ENCODE measurements at places on chromosomes 2 and 18.
A peak's percentile ranks its signal among the peaks of the same experiment; 100 is the strongest.

DNA sequence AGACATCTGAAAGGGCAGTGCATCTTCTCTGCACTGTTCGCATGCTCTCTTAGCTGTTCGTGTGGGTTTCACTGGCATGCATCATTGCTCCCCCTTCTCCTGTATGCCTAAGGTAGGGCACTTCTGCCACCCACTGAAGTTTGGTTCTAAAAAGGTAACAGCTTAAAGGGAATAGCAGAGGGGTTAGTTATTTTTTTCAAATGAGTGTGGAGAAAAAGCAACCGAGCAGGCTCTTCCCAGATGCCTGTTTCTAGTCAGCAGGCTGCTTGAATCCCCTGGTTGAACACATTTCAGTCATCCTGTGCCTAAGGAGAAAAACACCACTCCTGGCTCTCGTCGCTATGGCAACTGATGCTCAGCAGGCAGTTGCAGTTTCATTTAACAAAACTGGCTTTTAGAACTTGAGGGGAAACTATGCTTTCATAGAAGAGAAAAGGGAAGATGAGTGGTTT is 69.8 kb upstream of the GALNT3 start:
- no peak for DNase-seq

- no peak for DNase-seq
These were observed 9.2 kb upstream of the ERMN start for GRCh38 chr2:157334797-157335196.

DNA sequence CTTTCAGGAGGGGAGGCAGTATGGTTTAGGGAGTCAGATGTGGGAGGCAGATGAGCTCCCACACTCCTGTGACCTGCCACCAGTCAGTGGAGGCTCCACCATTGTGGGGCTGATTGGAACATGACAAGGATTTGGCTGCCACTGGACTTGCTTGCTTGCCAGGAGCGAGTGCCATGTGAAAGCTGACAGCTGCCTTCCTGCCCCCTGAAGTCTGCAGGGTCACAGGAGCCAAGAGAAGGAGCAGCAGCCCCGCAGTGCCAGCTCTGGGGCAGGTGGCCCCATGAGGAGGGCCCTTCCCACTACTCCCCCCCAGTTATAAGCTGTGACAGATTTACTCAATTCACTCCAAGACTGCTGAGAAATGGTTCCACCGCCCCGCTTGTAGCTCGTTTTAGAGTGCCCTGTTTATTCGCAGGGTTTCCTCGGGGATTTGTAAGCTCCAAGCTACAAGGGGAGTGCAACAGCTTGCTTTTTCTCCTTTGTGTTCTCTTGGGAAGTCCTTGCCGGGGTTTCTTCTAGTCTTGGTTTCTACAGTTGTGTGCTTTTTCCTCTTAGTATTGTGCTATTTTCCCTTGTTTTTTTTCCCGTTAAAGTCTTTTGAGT is 414.3 kb downstream of the MEIS1 start:
- DNase-seq, result no peak

- peak; percentile 97 for DNase-seq
These were observed 191.2 kb upstream of the NABP1 start for GRCh38 chr2:191486584-191487320.

GRCh38 chr18:22228976-22229375 is 59.6 kb downstream of the GATA6 start:
- no peak for DNase-seq

- no peak for DNase-seq
These were observed 123.4 kb upstream of the EPC2 start for GRCh38 chr2:148521181-148521580.

- no peak for DNase-seq
These were observed 180.2 kb upstream of the TWIST2 start for GRCh38 chr2:238667639-238668038.

DNA sequence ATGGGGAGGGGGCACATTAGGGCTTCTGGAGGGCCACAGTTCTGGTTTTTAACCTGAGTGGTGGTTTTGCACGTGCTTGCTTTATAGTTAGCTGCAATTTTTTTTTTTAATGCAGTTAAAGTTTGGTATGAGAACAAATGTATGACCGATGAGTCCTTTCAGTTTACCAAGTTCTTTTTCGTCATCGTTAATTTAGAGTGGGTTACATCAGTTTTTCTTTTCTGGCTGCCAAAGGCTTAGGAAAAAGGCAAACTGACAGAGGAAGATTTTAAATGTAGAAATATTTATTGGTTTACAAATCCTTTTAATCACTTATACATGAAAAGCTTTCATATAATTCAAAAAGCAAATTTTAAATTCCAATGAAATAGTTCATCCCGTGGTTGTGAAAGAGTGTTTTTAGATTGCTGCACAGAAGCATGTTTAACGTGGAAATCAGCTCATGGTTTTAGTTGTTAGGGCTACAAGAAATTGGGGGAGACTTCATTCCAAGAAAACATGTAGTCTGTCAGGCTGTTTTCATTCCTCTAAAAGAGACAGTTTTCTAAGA is 82.9 kb downstream of the MSH2 start:
- DNase-seq, result peak; percentile 29

DNA sequence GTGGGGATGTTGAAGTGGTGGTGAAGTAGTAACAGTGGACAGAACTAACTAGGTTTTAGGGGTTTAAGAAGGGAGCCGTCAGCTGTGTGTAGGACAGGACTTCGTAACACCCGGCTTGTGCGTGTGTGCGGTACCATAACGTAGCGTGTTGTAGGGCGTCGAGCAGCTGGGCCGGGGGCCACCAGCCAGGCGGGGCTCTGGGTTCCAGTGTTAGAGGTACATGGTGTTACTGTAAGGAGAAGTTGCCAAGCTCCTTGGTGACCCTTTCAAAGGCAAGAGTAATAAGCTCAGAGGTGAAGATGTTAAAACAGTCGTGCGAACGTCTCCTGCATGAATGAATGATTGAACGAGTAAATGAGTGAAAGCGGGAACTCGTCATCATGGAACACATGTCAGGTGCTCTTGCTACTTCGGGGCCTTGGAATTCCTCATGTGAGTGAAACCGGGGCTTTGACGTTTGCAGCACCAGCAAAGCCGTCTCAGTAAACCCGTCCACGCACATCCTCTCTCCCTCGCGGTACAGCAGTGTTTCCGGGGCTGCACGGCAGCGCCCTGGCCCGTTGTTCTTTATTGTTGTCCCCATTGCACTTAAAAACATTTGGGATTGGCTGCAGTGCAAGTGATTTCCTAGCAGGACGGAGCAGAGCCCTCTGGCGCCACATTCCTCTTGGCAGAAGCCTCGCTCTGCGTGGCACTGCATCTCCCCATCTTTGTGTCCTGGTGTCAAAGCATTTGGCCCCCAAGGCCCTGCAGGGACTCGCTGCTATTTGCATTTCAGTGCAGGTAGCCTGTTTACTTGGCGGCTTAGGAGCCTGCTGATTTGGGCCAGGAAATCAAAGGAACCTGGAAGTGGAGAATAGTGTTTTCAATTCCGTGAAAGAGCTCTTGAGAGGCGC is 115.0 kb downstream of the GBX2 start:
- DNase-seq, result no peak

GRCh38 chr2:240413813-240414429 is 21.5 kb upstream of the GPC1 start:
- no peak for DNase-seq

- no peak for DNase-seq
These were observed 54.4 kb downstream of the DOK6 start for GRCh38 chr18:69455125-69455524.

DNA sequence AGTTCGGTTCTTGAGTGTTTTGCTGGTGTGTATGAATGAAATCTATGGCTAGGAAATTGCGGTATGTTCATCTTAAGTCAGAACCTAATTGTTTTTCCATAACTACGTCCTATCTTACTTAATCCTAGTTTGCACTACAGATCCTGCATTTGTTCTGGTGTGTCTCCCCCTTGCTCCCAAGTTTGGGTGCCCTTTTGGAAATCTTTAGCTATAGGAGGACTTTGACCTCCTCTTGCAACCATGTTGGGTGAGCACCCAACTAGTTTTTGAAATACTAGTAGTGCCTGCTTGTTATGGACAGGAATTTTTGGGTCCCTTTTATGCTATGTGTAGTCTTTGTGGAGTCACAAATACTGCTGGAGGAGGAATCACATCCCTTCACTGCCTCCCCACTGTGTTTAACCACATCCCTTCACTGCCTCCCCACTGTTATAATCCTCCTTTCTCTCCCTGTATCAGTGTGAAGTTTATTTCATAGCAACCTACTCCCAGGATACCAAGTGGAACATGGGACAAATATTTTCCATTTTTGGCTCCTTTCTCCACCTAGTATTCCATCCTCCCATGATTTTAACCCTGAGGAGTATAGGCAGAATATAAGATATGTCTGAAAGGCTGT is 26.3 kb upstream of the COBLL1 start:
- no peak for DNase-seq

DNA sequence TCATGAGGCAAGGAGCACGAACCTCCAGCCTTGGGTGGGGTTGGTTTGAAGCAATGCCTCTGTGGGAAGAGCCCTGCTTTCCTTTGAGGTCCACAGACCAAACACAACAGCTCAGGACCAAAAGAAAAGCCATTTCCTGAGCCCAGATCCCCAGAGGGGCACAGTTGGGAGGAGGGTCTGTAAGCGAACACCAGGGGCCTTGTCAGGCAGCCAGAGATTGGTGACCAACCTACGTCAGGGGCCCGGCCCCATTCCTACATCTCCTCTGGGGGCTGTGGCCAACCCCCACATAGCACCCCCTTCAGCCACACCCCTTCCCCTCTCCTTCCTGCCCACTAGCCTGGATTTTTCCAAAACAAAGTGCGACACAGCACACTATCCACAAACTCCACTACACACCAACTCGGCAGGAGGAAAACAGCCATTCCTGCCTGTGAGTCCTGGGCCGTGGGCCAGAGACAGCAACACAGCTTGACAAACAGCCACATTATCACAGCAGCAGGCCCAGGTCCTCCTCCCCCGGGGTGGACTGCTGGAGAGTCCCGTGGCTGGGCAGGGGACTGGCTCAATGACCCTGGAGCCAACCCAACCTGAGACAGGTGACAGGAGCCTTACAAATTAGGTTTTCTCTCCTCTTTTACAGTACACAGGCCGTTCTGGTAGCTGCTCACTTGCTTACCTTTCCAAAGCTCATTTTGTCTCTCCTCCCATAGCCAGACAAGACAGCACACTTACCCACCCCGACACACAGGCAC is 98.8 kb downstream of the TNS1 start:
- DNase-seq, result no peak

GRCh38 chr2:40321822-40322221 is 130.1 kb downstream of the SLC8A1 start:
- DNase-seq, result no peak

- DNase-seq, result no peak
These were observed 10.0 kb downstream of the IL1R2 start for GRCh38 chr2:102001767-102002142.

GRCh38 chr18:21522530-21522929 is 78.0 kb downstream of the ESCO1 start:
- no peak for DNase-seq

- no peak for DNase-seq
These were observed 28.5 kb downstream of the CIB4 start for GRCh38 chr2:26612522-26613240.

DNA sequence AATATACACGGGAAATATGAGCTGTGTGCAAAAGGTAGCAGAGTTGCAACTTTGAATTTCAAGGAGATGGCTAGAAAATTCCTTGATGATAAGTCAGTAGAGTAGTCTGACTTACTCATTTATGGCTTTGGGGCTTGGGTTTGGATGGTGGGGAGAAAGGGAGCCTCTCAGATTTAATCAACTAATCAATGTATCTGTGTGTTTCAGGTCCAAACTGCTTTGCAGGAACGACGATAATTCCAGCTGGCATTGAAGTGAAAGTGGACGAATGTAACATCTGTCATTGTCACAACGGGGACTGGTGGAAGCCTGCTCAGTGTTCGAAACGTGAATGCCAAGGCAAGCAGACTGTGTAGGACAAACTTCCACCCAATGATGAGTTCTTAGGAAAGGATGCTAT is 164.6 kb downstream of the VWC2L start:
- no peak for DNase-seq

DNA sequence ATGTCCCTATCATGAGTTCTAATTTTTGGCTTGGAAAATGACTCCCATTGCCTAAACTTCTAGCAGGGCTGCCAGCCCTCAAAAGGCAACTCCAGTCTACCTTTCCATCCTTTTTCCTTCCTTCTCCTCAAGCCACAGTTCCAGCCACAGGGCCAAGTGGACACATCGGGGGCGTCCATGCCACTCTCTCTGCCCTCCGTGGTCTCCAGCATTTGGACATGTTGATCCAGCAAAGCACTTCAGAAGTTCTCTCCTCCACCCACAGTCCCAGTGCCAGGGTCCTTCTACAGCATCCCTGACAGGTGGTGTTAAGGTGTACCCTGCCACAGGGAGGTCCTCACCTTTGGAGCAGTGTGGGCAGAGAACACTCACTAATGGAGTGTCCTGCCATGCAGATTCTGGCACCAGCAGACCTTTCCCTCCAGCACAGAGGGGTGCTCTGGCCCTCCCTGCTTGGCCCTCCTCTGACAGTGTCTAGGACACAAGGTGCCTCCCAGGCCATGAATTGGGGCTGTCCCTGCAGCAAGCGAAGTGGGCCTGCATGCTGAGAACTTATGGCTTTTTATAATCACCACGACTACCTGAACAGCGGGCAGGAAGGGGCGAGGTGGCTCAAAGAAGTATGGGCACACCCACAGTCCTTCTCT is 1.6 kb upstream of the FABP1 start:
- DNase-seq, result no peak

GRCh38 chr2:54704688-54705605 is 18.5 kb upstream of the EML6 start:
- no peak for DNase-seq

DNA sequence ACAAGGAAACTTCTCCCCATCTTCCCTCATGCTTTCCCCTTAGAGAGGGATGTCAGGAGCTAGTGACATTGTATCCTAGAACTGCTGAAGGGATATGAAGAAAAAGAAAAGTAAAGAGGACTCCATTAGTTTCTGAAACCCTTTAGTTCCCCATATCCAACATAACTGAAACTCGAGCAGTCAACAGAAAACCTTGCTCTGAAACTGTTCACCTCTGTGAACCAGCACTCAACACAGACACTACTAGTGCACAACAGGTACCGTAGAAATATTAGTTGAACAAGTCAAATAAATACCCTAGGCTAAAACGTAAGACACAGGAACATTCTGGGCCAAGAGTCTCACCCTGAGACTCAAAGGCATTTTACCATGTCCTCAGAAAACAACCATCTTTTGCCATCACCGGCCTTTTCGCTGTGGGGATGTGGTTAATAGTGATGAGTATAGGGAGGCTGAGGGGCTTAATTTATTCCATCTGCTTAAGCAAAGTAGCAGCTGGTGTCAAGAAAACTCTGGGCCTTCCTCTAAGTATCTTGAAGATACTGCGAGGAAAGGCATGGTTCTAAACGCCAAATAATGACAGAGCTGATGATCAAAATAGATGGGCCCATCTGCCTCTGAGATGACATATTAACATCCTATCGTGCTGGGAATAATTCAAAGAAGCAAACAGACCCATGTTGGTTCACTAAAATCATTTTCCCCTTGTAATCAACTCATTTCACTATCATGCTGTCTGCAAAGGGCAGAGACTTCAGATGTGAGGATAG is 156.8 kb downstream of the STK39 start:
- DNase-seq, result no peak

DNA sequence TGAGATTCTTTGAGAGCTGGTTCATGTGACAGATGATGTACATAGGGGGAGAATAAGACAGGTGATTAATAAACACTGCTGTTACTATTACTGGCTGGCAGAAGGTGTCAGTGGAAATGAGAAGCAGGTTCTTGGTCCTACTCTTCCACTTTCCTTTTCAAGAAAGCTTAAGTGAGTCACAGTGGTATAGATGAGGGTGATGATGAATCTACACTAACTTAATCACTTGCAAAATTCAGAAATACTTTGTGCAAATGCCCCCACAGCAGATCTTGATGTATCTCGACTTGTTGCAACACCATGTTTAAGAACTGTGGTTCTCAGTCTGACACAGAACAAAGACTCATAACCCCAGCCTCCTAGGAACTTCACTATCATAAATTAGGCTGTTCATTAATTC is 35.9 kb upstream of the MGAT5 start:
- DNase-seq, result no peak

Measured in HS-5 (cell line).